CD4-positive, alpha-beta T cell treated with Interleukin-12 subunit alpha and Interleukin-12 subunit beta, for 1 hour (primary cell): ENCODE measurements at places on chromosomes 2 and 18.

GRCh38 chr18:64287926-64288325 lies 139.0 kb upstream of the LINC00305 start:
- no peak for DNase-seq

GRCh38 chr18:9237981-9238380 lies 96.6 kb upstream of the TWSG1 start:
- DNase-seq, result no peak

DNA sequence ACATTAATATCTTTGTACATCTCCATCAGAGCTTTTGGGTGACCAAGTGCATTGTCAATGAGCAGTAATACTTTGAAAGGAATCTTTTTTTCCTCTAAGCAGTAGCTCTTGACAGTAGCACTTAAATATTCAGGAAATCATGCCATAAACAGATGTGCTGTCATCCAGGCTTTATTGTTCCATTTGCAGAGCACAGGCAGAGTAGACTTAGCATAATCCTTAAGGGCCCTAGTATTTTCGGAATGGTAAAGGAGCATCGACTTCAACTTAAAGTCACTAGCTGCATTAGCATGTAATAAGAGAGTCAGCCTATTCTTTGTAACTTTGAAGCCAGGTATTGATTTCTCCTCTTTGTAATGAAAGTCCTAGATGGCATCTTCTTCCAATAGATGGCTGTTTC lies 121.8 kb upstream of the CWC22 start:
- DNase-seq, result no peak

GRCh38 chr2:105388971-105389381 lies 9.9 kb downstream of the FHL2 start:
- DNase-seq, result no peak

GRCh38 chr2:240891492-240892340 lies 4.2 kb downstream of the MAB21L4 start:
- DNase-seq, result no peak

DNA sequence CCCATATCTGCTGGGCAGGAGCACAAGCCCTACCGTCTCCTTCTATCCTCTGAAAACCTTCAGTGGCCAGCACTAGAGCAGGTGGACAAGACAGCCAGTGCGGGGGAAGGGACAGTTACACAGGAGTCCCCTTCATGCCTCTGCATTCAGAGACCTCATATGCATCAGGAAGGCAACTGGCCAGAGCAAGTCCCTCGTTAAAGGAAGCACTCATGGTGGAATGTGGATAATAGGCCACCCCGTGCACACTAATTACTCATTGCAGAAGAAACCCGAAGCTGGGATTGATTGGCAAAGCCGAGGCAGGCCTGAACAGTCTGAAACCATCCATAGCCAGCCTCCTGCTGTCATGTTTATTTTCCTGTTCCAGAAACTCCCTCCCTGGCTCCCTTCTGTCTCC lies 11.2 kb downstream of the KIAA2012 start:
- no peak for DNase-seq

DNA sequence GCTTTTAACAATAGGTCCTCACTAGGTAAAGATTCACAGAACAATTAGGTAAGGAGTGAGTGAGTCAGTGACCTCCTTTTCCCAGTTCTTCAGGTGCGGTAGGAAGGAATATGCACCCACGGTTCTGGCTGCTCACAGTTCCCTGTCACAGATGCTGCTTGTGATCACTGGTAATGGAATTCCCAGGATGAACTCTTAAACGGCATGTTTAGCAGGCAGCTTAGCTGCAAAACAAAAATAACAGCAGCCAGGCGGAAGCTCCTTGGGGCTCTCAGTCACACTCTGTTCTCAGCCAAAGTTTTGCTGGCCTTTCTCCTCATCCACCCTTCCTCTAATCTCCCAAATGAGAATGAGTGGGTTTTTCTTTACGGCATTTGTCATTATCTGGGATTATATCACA lies 274.5 kb downstream of the MYT1L start:
- no peak for DNase-seq

- DNase-seq, result no peak
Measured at GRCh38 chr2:214713080-214713830, 96.2 kb downstream of the BARD1 start.
